ENCODE measurements at places on chromosomes 3 and 15. TPM values are rescaled to one million over a fixed set of nuclear protein-coding genes. Genes with fewer than 3 reads are reported as not detected.

INSYN1 gene
- not detected for total RNA-seq

FSD2 gene
- total RNA-seq = not detected

RETNLB gene
- total RNA-seq = not detected

SCN11A gene
- not detected for total RNA-seq

UBAP1L gene
- total RNA-seq = 3.0 TPM

PARP9 gene
- 151 TPM for total RNA-seq

LRRC34 gene
- 6.0 TPM for total RNA-seq

CLDN18 gene
- not detected for total RNA-seq

CD200R1 gene
- total RNA-seq = 17.6 TPM

CMTM8 gene
- total RNA-seq = 6.2 TPM

CPNE4 gene
- not detected for total RNA-seq

SGO1 gene
- 39.4 TPM for total RNA-seq

TMC3 gene
- not detected for total RNA-seq

ADAMTS7 gene
- 0.43 TPM for total RNA-seq

ROPN1 gene
- total RNA-seq = not detected

CYP8B1 gene
- total RNA-seq = not detected

ITGA11 gene
- total RNA-seq = 0.73 TPM

IL1RAP gene
- total RNA-seq = 15.2 TPM

SERINC4 gene
- total RNA-seq = 0.18 TPM

TRPM1 gene
- total RNA-seq = not detected

LIPC gene
- total RNA-seq = 0.68 TPM

IGSF11 gene
- 0.38 TPM for total RNA-seq

CHAC1 gene
- 20.3 TPM for total RNA-seq

STAC gene
- total RNA-seq = not detected

WNT7A gene
- not detected for total RNA-seq

ITPKA gene
- 0.30 TPM for total RNA-seq

KY gene
- total RNA-seq = not detected

SLC9A9 gene
- 18.5 TPM for total RNA-seq

SLC2A2 gene
- not detected for total RNA-seq

PRSS50 gene
- total RNA-seq = not detected
